Esophagus muscularis mucosa (tissue), 4 donors: ENCODE measurements at places on chromosomes 12 and 14. TPM values are rescaled to one million over a fixed set of nuclear protein-coding genes. Genes with fewer than 3 reads are reported as not detected.
A peak's percentile ranks its signal among the peaks of the same experiment; 100 is the strongest.

- DNase-seq: no peak
- H3K4me3 ChIP-seq: peak overlapping the region; percentile 65
- H3K4me1 ChIP-seq: peaks cover 57% of the 10 kb centered on the region
- H3K36me3 ChIP-seq: peaks cover 3% of the 10 kb centered on the region
- no peaks in the 10 kb centered on the region for H3K27me3 ChIP-seq
Measured at GRCh38 chr12:121800694-121801594, 2.9 kb upstream of the SETD1B start.

DNA sequence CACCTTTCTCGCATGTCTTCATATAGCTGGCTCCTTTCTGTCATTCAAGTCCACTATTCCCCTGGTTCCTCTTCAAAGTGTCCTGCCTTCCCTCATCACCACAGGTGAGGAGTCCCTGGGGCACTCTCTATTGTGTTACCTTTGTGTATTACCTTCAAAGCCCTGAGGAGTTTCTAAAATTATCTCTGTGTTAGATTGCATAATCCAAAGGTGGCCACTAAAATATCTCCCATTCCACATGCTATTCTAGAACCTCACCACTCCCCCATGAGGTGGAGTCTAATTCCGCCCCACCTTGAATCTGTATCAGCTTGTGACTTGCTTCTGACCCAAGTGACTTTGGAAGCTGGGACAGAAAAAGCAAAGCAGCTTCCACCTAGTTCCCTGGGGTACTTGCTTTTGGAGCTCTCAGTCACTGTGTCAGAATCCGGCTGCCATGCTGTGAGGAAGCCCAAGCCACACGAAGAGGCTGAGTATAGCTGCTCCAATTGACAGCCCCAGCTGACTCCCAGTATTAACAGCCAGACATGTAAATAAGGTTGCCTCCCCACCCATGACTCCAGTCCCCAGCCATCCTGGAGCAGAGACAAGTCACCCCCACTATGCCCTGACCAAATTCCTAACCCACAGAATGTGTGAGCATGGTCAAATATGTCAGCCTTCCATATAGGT lies 6.8 kb downstream of the HRK start:
- no peak for DNase-seq
- H3K27ac ChIP-seq: no peak overlapping the region
- no peak overlapping the region for H3K4me3 ChIP-seq
- peaks cover 30% of the 10 kb centered on the region for H3K27me3 ChIP-seq
- peaks cover 13% of the 10 kb centered on the region for H3K4me1 ChIP-seq

DNA sequence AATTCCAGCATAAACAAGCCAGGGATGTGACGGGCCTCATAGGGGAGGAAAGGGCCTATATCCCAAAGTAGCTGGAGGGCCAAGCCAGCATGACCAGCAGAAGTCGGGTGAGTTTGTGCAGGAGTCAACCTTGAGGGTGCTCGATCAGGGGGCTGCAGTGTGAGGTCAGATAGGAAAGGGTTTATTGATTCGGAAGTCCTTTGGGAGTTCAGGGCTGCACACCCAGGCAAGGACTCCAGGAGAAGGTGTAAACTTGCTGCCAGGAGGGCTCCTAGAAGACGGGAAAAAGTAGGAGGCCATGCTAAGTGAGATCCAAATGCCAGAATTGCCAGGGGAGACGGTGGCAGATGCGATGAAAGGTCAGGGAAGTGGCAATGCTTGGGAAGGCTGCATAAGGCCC lies 3.4 kb upstream of the OAS2 start:
- H3K27me3 ChIP-seq: no peaks in the 10 kb centered on the region
- no peak for DNase-seq
- no peaks in the 10 kb centered on the region for H3K36me3 ChIP-seq
- H3K27ac ChIP-seq: no peak overlapping the region

DNA sequence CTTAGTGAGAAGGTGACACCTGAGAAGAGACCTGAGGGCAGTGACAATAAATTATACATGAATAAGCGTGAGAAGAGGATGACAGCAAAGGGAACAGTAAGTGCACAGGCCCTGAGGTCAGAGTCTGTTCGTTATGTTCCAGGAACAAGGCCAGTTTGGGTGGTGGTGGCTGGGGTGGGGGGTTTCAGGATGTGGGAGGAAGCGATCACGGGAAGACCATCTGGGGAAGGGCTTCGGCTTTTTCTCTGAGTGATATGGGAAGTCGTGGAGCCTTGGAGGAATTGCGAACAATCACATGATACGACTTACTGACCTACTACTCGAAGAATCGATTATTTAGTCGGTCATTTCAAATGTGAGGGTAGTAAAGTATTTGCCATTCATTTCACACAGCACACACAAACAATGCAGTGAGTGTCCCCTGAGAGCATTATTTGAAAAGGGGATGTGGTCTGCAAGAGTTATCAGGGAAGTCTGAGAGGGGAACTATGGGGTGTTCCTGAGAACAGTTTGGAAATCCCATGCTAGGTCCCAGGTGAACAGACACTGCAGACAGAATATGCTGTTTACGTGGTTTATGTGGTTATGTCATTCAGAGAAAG lies 94.7 kb downstream of the SLC38A1 start:
- H3K4me1 ChIP-seq: no peaks in the 10 kb centered on the region
- H3K27me3 ChIP-seq: no peaks in the 10 kb centered on the region
- H3K27ac ChIP-seq: no peak overlapping the region
- no peak overlapping the region for H3K4me3 ChIP-seq
- H3K36me3 ChIP-seq: no peaks in the 10 kb centered on the region
- no peak for DNase-seq

DNA sequence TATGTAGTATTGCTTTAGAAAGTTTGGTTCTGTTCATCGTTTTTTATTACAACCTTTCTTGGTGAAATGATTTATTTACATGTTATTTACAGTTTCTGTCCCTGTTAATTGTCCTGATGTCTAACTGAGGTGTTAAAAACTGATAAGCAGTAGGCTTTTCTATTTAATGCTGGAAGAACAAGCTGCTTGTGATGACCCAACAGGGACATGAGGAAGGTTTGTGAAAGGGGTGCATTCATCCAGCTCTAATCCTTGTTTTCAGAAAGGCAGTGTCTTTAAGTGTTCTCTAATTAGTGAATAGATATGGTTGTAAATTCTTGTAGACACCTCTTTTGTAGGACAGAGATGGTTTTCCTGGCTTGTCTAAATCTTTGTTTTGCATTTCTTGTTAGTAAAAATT lies 191.4 kb downstream of the FOXA1 start:
- H3K27me3 ChIP-seq: no peaks in the 10 kb centered on the region
- H3K27ac ChIP-seq: no peak overlapping the region
- no peaks in the 10 kb centered on the region for H3K36me3 ChIP-seq
- DNase-seq: no peak

DNA sequence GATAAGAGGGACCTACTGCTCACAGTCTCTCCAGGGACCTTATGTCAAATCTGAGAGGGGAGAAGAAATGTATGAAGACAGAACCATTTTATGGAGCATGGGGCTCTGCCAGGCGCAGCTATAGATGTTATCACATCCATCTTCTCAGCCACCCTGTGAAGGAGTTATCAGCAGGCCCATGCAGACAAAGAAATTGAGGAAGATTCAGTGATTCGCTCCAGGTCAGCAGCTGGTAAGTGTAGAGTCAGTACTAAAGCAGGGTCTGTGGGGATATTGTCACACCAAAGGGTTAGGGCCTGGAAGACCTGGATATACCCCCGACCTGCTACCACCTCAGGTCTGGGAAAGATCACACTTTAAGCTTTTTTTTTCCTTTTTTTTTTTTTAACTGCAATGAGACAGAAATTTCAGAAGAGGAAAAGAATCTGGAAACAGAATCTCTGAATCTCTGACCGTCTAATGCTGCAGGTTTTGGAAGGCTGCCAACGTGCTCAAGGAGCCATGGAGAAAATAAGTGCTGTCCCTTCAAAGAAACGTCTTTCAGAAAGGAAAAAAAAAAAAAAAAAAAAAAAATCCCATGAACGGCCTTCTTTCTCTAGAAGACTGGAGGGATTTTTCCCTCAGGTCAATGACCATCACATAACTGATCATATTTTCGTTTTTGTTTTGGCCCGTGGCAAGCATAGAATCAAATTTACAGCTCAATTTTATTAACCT lies 73.3 kb upstream of the PLEKHG7 start:
- H3K27me3 ChIP-seq: no peaks in the 10 kb centered on the region
- DNase-seq: no peak
- no peak overlapping the region for H3K4me3 ChIP-seq
- H3K36me3 ChIP-seq: no peaks in the 10 kb centered on the region
- no peak overlapping the region for H3K27ac ChIP-seq

- H3K36me3 ChIP-seq: no peaks in the 10 kb centered on the region
- H3K27me3 ChIP-seq: no peaks in the 10 kb centered on the region
- no peak overlapping the region for H3K27ac ChIP-seq
- no peak overlapping the region for H3K4me3 ChIP-seq
- H3K4me1 ChIP-seq: peaks cover 5% of the 10 kb centered on the region
- no peak for DNase-seq
Measured at GRCh38 chr12:68425998-68426397, 93.8 kb upstream of the MDM1 start.

GRCh38 chr14:60220084-60220483 lies 28.9 kb upstream of the PPM1A start:
- no peak overlapping the region for H3K27ac ChIP-seq
- no peaks in the 10 kb centered on the region for H3K27me3 ChIP-seq

DNA sequence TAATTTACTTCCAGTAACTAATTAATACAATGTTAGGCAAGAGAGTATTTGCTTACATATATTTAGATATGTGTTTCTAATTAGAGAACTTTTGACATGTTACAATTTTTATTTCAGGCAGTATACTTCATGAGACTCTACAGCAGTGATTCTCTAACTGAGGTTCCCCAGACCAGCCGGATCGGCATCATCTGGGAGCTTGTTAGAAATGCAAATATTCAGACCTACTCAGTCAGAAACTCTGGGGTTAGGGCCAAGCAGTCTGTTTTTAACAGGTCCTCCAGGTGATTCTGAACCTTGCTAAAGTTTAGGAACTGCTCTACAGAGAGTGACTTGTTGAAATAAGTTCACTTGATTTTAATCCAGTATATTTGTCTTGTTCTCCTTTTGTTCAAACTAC lies 46.5 kb downstream of the ARID2 start:
- H3K4me3 ChIP-seq: no peak overlapping the region
- no peak for DNase-seq
- H3K27ac ChIP-seq: peak overlapping the region; percentile 43
- H3K36me3 ChIP-seq: no peaks in the 10 kb centered on the region
- no peaks in the 10 kb centered on the region for H3K27me3 ChIP-seq
- peaks cover 37% of the 10 kb centered on the region for H3K4me1 ChIP-seq

DNA sequence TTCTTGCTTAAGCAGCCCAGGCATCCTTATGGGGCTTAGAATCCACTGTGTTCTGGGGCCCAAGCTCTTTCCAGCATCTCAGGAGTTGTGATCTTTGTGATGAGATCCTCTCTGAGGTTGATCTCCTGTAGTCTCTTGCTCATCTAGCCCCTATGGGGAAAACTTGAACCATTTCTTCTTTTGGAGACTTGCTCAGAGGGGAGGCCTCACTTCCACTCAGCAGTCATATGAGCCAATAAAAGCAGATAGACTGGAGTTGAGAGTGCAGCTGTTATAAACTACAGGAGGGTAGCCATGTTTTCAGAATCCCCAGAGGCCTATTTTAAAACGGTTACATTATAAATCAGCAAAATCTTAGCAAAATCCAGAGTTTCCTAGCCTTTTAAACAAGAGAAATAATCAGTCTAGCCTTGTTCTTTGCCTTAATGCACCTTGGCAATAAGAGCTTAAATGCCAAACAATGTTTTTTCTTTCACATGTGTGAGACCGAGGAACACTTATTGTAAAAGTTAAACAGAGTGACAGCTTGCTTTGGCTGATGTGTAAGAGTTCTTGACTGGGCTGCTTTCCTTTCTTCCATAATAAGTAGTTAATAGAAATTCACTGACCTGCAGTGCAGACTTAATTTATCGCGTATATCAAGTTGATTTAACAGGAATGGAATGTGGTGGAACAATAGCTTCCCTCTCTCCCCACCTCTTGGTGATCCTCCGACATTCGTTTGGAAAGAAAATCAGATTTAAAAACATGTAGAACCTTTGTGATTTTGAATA lies 168.3 kb downstream of the NEDD1 start:
- no peaks in the 10 kb centered on the region for H3K27me3 ChIP-seq
- H3K4me1 ChIP-seq: peaks cover 18% of the 10 kb centered on the region
- peak overlapping the region; percentile 45 for H3K27ac ChIP-seq
- no peak for DNase-seq
- no peak overlapping the region for H3K4me3 ChIP-seq

DNA sequence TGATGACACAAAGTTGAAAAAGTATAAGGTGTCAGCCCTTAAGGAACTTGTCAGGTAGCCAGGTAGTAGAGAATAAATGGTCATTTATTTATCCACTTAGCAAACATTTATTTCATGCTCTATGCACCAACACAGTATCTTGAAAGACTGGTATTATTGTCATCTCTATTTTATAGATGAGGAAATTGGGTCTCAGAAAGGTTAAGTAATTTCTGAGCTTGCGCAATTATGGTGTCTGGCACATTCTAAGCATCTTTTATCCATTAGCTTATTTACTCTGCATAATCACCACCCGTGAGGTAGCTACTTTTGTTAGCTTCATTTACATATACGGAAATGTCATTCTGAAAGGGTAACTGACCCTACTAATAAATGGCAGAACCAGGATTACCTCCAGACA lies 2.5 kb upstream of the UTP20 start:
- no peaks in the 10 kb centered on the region for H3K4me1 ChIP-seq
- no peak overlapping the region for H3K4me3 ChIP-seq
- H3K27me3 ChIP-seq: no peaks in the 10 kb centered on the region
- H3K36me3 ChIP-seq: no peaks in the 10 kb centered on the region
- no peak for DNase-seq
- no peak overlapping the region for H3K27ac ChIP-seq

GRCh38 chr14:77923131-77923936 lies 123.4 kb downstream of the ADCK1 start:
- no peak overlapping the region for H3K4me3 ChIP-seq
- no peak overlapping the region for H3K27ac ChIP-seq
- H3K27me3 ChIP-seq: no peaks in the 10 kb centered on the region
- H3K36me3 ChIP-seq: peaks cover 31% of the 10 kb centered on the region
- no peak for DNase-seq

GRCh38 chr12:56916296-56916995 lies 17.8 kb downstream of the SDR9C7 start:
- no peak for DNase-seq
- no peak overlapping the region for H3K4me3 ChIP-seq
- no peak overlapping the region for H3K27ac ChIP-seq
- no peaks in the 10 kb centered on the region for H3K27me3 ChIP-seq

- H3K4me3 ChIP-seq: no peak overlapping the region
- H3K36me3 ChIP-seq: no peaks in the 10 kb centered on the region
- H3K4me1 ChIP-seq: peaks cover 13% of the 10 kb centered on the region
- DNase-seq: no peak
- no peaks in the 10 kb centered on the region for H3K27me3 ChIP-seq
- no peak overlapping the region for H3K27ac ChIP-seq
Measured at GRCh38 chr12:124830306-124830705, 33.4 kb downstream of the SCARB1 start.

Gene DTX1
- 3.7 TPM for total RNA-seq

Gene AICDA
- not detected for total RNA-seq

Gene GYS2
- total RNA-seq: not detected

Gene NTS
- total RNA-seq: 0.33 TPM

Gene KRT3
- not detected for total RNA-seq

Gene MOK
- 18.3 TPM for total RNA-seq

Gene AREL1
- 15.7 TPM for total RNA-seq

Gene RXYLT1
- 19.8 TPM for total RNA-seq

Gene SLC16A7
- 25.7 TPM for total RNA-seq

Gene ISM2
- not detected for total RNA-seq

Gene FITM1
- not detected for total RNA-seq

Gene STX2
- 80.8 TPM for total RNA-seq
